ENCODE measurements at places on chromosomes 1 and 21. TPM values are rescaled to one million over a fixed set of nuclear protein-coding genes. Genes with fewer than 3 reads are reported as not detected.

Gene SUSD4
- total RNA-seq, result under 0.01 TPM

Gene ZBTB37
- 8.3 TPM for total RNA-seq

Gene S100A12
- total RNA-seq, result not detected

Gene CSF1
- 85.8 TPM for total RNA-seq

Gene RHOU
- 2.8 TPM for total RNA-seq

Gene LCE2B
- not detected for total RNA-seq

Gene GPR89B
- total RNA-seq, result 16.3 TPM

Gene GADD45A
- 80.2 TPM for total RNA-seq

Gene PDZK1
- total RNA-seq, result 0.28 TPM

Gene GJA8
- not detected for total RNA-seq

Gene SPRR1A
- total RNA-seq, result not detected

Gene PEAR1
- total RNA-seq, result 13.6 TPM

Gene SH3BGR
- total RNA-seq, result 3.0 TPM

Gene RGS13
- not detected for total RNA-seq

Gene HPCA
- total RNA-seq, result not detected

Measured in smooth muscle cell of the umbilical artery (primary cell).